ENCODE measurements at places on chromosomes 5 and 9.

GRCh38 chr9:33329117-33329563, 38.8 kb downstream of the NFX1 start:
- DNase-seq, result no peak

GRCh38 chr9:137828527-137829259, 48.9 kb upstream of the CACNA1B start:
- DNase-seq, result no peak

- DNase-seq, result no peak
Observed at GRCh38 chr5:90878549-90879196, 320.1 kb downstream of the ADGRV1 start.

DNA sequence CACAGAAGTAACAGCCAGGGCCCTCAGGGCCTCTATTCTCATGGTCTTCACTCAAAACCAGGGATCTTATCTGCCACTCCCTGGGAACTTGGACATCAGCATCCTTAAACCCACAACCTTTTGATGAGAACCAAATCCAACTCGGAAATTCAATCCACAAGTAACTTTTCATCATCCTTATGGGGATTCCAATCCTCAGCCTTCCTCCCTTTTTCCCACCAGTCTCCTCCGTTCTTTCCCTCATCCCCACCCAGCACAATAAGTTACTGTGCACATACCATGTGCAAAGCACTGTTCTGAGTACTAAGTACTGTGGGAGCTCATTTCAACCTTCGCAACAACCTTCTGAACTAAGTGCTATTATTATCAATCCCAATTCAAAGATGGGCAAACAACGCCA, 17.0 kb downstream of the GOLPH3 start:
- DNase-seq, result no peak

- DNase-seq, result no peak
Observed at GRCh38 chr5:90518661-90519060, 10.7 kb downstream of the LYSMD3 start.

DNA sequence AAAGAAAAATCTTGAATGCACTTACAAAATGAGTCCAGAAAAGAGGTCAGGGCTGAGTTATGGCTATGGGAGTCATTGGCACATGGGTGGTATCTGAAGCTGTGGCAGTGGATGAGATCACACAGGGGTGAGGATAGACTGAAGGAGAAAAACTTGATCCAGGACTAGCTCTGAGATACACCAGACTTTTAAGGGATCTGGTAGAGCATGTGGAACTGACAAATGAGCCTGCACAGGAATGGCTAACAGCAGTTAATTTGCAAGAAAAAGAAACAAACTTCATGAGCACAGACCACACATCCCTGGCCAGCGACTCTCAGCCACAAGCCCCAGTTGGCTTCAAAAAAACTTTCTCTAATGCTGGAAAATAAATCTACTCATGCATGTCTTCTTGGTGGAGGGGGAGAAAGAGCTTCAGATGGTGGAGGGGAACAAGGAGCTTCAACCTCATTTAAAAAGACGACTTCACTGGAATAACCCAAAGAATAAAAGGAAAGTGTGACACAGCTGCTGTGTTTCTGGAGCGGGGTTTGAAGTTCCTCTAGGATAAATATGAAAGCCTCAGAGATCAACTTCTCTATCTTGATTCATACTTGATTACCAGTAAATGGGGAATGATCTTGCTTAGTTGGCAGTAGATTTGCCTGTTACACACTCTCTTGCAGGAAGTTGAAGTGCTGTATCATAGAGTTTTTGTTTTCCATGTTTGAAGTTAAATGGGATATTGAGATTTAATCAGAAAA, 33.6 kb downstream of the TNFAIP8 start:
- DNase-seq, result no peak

DNA sequence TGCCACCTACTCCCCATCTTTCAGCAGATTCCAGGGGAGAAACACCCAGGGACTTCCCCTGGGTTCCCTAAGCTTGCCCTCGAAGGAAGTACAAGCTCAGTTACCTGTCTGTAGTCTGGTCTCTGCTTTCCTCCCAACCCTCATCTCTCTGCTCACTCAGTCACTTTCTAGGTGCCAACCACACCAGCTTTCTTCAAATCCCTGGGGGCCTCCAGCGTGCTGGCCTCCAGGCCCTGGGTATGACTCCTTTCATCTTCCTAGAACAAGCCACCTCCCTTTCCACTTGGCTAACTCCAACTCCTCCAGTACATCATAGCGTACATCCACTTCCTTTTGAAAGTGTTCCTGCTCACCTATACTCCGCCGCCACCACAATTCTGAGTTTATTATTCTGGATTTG, 222.6 kb downstream of the SNX18 start:
- no peak for DNase-seq

DNA sequence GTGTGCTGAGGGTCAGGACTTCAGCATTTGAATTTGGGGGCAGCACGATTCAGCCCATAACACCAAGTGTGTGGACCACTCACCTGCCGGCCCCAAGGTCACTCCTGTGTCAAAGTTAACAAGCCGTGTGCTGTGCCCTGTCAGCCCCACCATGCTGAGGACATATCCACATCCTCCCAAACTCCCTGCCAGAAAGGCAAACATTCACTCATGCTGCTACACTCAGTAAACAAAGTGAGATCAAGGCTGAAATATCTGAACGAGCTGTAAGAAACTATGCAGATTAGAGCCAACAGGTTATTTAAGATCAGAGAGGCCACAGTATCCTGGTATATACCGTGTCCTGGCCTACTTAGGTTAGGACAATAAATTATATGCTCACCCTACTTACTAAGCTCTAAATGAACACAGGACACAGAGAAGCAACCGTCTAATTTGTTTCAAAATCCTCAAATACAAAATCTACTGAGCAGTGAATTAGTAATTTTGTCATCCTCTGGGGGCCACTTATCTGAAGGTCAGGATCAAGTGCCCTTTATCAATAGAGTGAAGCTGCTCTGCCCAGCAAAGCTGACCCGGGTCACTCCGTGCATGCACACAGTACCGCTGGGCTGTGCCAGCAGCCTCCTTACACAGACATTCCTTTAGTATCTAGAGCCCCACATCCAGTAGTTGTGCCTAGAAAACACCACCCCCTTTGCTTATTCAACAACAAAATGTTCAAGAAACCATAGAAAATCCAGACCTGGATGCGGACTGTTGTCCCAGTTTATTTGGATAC, 28.2 kb downstream of the RETREG1 start:
- no peak for DNase-seq

- no peak for DNase-seq
Observed at GRCh38 chr9:1639166-1639565, 376.0 kb upstream of the SMARCA2 start.

DNA sequence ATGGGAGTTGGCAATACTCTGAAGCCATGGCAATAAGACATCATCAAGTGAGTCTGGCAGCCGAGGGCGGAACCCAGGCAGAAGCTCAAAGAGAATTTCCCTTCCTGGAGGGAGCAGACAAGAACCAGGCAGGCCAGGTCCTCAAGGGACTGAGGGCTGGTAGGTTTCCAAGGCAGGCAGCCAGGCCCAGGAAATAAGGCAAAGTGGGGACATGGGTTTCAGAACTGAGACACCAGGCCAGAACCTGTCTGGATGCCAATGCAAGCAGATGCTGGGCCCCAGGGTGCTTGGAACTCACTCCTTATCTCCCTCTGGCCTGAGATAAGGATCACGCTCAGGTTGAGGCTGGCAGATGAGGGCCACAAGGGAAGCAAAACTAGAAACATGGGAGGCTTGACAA, 8.9 kb downstream of the TSSK1B start:
- DNase-seq, result no peak

DNA sequence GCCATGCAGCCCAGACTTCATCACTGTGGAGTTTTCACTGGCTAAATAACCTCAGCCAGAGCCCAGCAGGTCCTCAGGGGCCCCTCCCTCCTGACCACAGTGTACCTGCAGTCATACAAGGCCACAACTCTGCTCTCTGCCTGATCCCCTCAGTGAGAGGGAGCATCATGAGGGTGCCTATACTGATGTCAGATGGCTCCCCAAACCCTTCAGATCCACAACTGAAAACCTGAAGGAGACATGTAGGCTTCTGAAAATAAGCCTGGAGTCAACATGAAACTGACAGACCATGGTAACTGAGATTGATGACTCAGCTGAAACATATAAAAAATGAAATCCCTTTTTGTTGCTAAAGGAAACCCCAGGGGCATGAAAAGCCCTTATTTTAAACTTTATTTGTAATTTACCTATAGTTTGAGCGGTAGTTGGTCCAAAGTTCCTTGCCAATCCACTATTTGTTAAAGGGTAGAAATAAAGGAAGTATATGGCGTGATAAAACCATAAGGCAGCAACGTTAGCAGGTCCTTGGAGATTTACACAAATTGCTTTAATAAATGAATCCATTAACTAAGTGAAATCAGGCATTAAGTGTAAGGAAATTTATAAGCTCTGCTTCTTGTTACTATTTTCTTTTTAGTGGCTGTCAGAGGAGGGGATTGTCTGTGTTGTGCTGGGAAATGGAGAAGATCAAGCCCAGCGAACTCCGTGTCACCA, 68.3 kb downstream of the FGF1 start:
- no peak for DNase-seq

DNA sequence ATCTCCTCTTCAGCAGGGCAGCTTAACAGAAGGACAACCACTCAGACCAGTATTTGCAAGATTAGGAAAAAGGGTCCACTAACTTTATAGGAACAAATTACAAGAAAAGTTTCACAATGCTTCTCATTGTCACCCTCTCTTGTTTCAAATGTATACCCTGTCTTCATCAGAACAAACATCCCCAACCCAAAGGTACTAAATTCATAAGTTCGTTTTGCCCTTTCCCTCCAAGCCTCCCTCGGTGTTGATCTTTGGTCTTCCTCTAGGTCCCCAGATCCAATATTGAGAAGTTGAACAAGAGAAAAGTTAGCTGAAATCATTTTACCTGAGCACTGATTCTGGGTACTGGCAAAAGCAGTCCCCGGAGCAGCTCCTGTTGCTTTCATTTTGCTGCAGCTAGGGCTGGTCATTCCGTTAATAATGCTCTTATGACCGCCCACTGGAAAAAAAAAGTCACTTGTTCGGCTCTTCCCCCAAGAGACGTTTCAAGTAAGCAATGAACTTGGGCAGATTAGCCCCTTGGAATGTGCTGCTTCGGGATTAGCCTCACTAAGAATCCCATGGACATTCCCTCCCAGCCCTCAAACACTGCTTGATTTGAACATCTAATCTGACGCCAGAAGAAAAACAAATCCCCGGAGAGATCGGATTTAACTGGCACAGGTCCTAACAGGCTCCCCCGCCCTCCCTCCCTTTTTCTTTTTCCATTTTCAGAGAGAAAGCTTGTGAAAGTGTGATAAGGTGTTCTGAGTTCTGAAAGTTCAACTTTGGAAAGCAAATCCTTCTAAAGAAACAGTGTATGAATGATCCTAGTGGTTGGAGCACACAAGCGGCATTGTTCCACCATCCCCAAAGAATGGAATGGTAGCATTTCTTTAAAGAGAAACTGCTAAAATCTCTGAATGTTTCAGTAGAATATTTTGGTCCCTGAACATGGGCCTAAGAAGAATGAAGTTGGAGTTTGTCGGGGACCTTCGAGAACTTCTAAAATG, 252.5 kb downstream of the TRPM3 start:
- no peak for DNase-seq

- no peak for DNase-seq
Observed at GRCh38 chr5:132927355-132928061, 35.9 kb downstream of the AFF4 start.

- DNase-seq, result no peak
Observed at GRCh38 chr5:149829954-149830353, 99.8 kb downstream of the PPARGC1B start.

GRCh38 chr5:18354828-18355227, 720.6 kb downstream of the TAF11L14 start:
- no peak for DNase-seq

DNA sequence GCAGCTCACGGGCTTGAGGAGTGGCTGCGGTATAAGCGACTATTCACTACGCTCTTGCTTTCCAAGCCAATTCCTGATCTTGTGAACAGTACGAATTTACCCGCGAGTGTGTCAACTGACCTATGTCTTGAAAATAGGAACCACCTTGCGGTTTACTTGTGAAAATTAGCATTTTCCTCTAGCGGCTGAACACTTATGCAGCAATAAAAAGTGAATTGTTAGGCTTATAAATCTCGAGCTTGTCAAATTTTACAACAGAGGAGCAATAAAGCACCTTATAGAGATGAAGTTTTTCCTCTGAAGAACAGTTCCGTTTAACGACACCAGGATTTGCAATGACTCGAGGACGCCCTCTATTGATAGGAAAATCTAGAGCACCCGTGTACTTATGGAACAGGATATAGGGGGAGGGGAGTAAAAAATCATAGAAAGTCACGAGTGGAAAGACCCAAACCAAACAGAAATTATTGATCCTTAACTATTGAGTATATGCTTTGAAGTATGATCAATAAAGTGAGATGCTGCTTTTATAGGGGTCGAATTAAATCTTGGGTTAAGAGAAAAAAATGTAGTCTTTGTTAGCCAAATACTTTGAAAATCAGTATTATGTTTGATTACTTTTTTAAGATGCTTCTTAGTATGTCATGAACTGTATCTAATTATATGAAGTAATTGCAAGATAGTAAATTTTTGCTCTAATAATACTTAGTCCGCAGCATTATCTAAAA, 1.9 kb upstream of the RGMB start:
- DNase-seq, result no peak

- DNase-seq, result no peak
Observed at GRCh38 chr5:132686193-132686592, 12.4 kb downstream of the IL4 start.

- no peak for DNase-seq
Observed at GRCh38 chr5:144205141-144205551, 34.5 kb downstream of the KCTD16 start.

GRCh38 chr9:86503314-86503713, 149.1 kb upstream of the TUT7 start:
- no peak for DNase-seq

- DNase-seq, result no peak
Observed at GRCh38 chr9:126533926-126534310, 79.8 kb upstream of the LMX1B start.

DNA sequence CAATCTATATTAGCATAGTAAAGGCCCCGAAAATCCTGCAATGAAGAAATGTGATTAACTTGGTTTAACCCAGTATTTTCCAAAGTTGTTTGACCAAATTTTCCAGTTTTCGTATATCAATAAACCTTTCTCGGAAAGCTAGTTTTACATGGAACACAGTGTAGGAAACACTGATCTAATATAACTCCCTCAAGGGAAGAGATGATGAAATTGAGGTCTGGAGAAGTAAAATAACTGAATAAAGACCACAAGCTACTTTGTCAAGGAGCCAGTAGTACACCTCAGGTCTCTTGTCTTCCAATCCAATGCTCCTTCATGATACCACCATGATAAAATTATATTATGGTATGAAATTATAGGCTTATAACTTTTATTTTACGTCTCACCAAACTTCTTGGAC, 118.1 kb upstream of the TARS1 start:
- DNase-seq, result no peak

GRCh38 chr5:114948986-114949621, 220.6 kb downstream of the TRIM36 start:
- DNase-seq, result no peak

- DNase-seq, result no peak
Observed at GRCh38 chr9:38682713-38683112, 37.2 kb downstream of the FAM240B start.

- no peak for DNase-seq
Observed at GRCh38 chr9:107275530-107275929, 7.5 kb upstream of the RAD23B start.

Data from stimulated activated CD8-positive, alpha-beta memory T cell treated with anti-CD3 and anti-CD28 coated beads, Interleukin-4, amount 100 ng/mL, for 24 hours (primary cell).